ENCODE measurements at places on chromosomes 6 and 20. TPM values are rescaled to one million over a fixed set of nuclear protein-coding genes. Genes with fewer than 3 reads are reported as not detected.

Gene FAM83C
- total RNA-seq, result not detected

GRCh38 chr6:107062691-107063090, 34.7 kb downstream of the MTRES1 start:
- no peak for DNase-seq

DNA sequence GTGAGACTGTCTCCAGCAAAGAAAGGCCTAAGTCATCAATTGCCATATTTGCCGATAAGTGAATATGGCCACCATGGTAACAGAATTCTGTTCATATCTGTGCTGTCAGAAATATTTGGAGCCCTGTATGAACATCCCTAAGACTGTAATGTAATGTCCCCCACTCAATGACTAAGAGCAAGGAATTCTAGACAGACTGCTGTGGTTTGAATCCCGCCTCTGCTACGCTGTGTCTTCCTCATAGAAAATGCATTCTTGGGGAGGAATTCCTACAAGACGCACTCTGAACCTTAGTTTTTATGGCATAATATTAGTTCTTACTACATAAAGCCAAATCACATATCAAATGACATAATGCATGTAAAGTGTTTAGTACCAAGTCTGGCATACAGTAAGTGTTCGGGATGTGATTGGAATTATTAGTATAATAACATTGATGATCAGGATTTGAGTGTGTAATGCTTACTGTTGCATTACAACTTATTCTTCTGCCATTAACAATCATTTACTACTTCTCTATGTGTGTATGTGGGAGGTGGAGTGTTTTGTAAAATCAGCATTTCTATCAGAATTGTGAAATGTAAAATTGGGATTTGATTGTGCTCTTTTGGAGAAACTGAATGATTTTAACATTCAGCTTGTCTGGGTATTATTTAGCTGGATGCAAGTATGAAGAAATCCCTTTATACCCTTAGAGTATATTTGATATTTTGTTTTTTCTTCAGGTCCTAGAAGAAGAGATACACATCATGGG, 103.0 kb downstream of the OLIG3 start:
- DNase-seq, result no peak

Gene PLCB4
- total RNA-seq, result 7.9 TPM

DNA sequence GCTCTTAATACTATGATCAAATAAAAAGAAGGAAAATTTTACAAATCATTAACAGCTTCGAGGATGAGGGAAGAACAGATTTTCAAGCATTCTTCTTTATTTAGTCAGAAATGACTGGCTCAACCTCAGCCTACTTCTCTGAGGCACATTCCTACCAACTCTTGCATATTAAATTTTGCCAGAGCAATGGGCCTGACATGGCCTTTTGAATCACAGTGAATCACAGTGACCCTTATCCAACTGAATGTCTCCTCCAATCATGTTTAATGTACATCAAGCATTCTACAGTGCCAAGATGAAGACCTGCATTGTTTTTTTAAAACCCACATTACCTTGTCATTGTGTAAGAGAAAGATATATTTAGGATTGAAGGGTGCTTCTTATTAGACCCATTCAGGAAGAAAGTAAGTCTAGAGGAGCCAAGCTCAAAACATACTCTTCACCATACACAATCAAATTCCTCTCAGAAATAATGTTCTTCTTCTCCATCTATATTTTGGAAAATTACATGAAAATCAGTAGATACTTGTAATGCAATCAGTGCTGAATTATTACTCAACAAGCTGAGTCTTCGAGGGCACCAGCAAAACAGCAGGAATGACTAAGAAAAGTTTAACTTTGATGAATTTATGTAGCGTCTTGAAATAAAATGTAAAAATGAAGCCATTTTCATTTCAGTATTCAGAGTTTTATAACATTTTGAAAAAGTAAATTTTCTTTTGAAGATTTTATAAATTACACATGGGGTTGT, 44.1 kb upstream of the MOXD1 start:
- no peak for DNase-seq

DNA sequence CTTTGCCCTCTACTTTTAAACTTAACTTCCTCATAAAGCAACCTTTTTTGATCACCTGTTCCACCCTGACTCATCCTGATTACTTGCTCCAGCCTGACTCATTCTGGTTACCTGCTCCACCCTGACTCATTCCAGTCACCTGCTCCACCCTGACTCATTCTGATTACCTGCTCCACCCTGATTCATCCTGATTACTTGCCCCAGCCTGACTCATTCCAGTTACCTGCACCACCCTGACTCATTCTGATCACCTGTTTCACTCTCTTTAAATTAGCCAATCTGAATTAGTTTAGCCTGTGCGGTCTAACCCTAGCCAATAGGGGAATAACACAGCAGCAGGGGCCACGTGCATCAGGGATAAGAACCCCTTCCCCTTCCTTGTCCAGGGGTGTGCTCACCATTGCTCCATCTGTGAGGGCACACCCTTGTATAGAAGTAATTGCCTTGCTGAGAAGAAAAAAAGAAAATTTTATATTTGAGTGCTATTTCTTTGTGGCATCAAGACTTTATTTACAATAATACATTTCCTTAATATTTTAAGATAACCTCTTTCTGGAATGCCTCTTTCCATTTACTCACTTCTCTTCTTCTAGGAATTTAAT, 17.9 kb downstream of the HLA-G start:
- no peak for DNase-seq

GRCh38 chr6:42316981-42317380, 99.3 kb upstream of the MRPS10 start:
- DNase-seq, result no peak

GRCh38 chr20:16926626-16927430, 178.7 kb downstream of the OTOR start:
- no peak for DNase-seq

DNA sequence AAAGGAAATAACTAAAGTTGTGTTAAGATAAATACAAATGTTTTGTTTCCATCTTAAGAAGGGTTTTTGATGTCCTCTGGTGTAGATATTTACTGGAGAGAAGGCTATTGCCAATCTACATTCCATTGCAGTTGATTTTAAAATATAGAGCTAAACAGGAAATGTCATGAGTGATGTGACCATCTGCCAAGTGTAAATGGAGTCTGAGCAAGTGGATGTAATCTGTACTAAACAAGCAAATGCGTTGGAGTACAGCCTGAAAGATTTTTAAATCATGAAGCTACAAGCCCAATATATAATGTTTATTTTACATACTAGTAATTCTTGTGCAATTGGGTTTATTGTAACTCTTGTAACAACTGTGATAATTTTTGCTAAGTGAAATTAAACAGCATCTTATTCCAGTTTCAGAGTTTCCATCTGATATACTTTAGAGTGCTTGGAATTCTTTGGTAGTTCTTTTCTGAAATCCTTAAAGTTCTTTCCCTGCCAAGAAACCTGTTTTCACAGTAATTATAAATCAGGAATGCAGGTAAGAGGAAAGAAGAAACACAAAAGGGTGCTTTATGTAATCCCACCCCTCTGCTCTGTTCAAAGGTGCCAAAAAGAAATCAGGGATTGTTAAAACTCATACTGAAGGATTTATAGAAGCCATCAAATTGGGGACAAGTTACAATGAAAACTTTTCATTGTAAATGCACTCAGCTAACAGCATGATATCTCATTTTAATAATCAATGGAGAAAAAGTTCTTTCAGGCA, 47.2 kb upstream of the FLRT3 start:
- DNase-seq, result no peak

- no peak for DNase-seq
Observed at GRCh38 chr6:161835500-161836215, 561.8 kb upstream of the AGPAT4 start.

DNA sequence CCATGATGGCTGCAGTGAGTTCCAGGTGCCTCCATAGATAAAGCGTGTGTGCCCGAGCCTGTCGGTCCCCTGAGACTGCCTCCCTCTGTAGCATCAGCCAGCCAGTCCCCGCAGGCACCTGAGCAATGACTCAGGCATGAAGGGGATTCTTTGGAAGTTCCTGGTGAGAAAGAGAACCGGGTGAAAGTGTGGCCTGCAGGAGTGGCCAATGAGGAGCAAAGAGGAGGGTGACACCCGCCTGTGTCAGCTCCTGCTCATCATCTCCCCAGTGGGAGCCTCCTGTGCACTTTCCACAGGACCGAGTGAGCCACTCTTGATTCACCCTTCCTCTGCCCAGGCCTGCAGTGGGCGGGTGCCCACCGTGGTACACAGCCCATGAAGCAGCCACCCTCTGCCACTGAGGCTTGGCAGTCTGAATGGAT, 71.2 kb upstream of the PTPN1 start:
- no peak for DNase-seq

GRCh38 chr20:33569802-33570391, 80.0 kb downstream of the CBFA2T2 start:
- no peak for DNase-seq

DNA sequence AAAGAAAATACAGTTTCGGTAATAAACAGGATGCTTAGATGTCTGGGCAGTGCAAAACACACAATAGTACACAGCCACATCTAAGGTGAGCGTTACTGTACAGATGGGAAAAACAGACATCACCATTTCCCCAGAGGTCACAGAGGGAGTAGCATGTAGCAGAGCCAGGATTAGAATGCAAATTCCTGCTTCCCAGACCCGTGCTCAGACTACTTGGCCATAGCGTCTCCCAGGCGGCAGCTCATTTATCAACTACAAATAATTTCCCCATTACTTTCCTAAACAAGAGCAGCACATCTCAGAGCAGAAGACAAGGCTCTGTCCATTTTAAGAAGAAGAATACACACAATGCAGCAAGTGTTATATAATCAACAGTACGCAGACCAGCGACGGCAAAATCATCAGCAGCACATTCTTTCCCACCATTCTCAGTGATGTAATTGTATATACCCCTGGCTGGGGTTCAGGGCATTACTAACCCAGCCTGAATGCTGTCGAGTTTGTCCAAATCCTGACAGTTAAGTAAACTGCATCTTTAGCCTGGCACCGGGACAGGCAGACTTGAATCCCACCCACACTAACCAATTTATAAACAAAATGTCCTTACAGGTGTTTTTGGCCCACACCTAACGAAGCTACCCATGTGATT, 61.9 kb downstream of the CNKSR3 start:
- DNase-seq, result no peak

GRCh38 chr20:23162887-23163286, 76.8 kb upstream of the CD93 start:
- DNase-seq, result no peak

DNA sequence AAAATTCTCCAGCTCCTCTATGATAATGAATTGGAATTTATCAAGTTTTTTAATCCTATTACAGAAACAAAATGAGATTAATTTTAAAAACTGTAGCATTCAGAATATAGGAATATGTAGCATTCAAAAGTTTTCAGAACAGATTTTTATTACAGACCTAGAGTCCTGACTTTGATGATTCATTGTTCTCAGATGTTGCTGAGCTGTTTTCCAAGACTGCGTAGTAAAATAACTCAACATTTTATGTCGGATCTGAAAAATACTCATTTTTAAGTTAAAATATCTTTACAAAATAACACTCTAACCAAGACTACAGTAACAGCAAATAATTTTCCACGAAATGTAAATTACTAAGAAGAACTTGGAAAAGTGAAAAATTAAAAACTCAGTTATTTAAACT, 67.1 kb downstream of the SYCP2 start:
- DNase-seq, result no peak

Gene CCM2L
- 23.2 TPM for total RNA-seq

Gene HSPA1B
- 112 TPM for total RNA-seq

DNA sequence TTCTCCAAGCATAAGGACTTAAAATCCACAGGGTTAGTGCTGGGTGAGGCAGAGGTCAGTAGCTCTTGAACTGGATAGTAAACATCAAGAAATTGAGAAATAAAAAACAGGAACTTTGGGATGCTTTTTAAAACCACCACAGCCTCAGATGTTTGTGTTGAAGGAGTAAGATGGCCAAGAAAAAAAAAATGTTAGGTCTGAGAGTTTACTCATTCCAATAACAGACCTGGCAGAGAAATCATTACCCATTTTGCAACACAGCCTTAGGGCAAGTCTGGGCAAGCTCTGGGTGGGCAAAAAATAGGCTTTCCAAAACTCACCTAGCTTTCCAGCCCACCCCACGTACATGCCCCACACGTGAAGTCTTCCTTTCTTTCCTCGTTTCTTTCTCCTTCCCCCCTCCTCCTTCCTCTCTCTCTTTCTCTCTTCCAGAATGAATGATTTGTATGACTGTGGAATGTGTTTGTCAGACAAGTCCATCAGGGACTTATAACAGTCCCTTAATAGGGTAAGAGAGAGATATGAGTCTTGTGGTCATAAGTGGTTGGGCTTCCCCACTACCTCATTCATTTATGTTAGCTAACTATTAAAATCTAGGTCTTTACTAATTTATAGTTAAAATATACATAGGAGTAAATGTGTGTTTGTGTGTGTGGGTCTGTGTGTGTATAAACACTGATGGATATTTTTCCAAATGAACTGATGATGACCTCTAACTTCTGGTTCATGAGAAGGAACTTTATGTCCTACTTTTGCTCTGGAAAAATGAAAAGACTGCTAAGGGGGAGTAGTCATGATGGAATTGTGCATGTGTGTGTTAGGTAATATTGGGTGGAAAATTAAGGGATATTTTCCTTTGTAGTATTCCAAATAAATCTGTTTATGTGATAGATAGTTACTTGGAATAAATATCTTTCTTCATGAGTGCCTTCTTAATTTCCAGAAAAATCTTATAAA, 18.0 kb upstream of the DSE start:
- no peak for DNase-seq

GRCh38 chr6:154567695-154568220, 57.3 kb upstream of the CNKSR3 start:
- DNase-seq, result no peak

GRCh38 chr6:47767102-47767501, 14.7 kb upstream of the OPN5 start:
- DNase-seq, result no peak

Gene B3GALT4
- 16.8 TPM for total RNA-seq

DNA sequence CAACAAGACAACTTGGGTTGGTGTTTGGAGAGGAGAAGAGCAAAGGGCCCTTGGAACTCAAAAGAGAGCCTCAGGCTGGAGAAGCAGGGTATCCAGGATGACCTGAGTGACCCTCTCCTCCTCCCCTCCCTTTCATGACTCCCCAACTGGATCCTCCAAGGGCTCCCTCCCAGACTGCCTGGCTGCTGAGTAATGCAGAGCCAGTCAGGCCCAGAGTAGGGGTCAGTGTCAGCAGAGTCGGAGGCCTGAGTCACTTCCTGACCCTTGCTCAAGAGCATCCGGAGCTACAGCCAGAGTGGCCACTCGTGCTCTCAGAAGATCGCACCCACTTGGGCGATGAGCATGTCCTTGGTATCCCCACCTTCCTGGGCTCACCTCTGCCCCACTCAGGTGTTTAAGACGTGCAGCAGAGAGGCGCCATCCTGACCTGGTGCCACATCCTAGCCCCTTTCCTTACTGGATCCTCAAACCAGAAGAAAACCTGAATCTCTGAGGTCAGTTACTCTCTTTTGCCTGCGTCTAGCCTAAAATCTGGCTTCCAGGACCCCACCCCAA, 2.8 kb upstream of the MAPK13 start:
- DNase-seq, result peak; percentile 82

All from upper lobe of right lung (tissue), 1 donor.